ENCODE measurements at places on chromosomes 13 and 19. TPM values are rescaled to one million over a fixed set of nuclear protein-coding genes. Genes with fewer than 3 reads are reported as not detected.

- DNase-seq: no peak
Observed at GRCh38 chr13:49604570-49604969, 19.2 kb upstream of the RCBTB1 start.

GRCh38 chr13:23991119-23991518 is 93.8 kb upstream of the C1QTNF9B start:
- DNase-seq: no peak

- no peak for DNase-seq
Observed at GRCh38 chr13:41428155-41428554, 29.2 kb upstream of the RGCC start.

DNA sequence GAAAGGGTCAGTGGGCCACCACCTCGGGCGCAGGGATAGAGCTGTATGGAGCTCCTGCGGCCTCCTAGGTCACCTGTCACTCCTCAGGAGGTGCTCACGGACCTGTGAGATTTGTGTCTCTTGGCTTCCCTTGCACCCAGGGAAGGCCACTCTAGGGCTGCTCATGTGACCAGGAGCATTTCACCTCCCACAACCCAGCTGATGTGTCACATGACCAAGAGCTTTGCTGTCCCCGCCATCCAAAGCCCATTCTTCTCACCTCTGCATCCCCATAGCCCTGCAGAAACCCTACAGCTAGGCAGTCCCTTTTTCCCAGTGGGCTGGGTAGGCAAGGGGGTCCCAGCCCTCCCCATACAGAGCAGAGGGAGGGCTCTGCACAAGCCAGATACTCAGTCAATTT is 51.2 kb downstream of the TSHZ3 start:
- DNase-seq: no peak

GRCh38 chr19:48873476-48874302 is 1.5 kb downstream of the PPP1R15A start:
- no peak for DNase-seq

GRCh38 chr13:101144808-101145419 is 271.4 kb downstream of the NALCN start:
- DNase-seq: peak; percentile 45

DNA sequence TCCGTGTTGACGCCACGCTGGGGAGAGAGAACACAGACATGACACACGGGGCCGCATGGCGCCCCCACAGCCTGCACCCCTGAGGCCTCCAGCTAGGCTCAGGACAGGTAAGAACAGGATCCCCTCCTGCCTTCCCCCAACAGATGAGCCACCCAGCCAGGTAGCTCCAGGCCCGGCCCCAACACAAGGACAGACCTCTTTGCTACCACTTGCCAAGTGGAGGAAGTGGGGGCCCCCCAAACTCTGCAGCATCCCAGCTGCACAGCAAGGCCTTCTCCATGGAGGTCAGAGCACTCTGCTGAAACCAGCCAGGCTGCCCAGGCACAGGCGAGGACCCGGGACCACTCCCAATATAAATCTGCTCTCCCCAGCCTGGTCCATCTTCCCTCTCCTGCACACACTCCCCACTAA is 31.5 kb downstream of the PEPD start:
- no peak for DNase-seq

GRCh38 chr19:50759886-50760285 is 10.4 kb upstream of the GPR32 start:
- DNase-seq: no peak

GRCh38 chr13:56400774-56401173 is 739.9 kb upstream of the PRR20A start:
- DNase-seq: no peak

DNA sequence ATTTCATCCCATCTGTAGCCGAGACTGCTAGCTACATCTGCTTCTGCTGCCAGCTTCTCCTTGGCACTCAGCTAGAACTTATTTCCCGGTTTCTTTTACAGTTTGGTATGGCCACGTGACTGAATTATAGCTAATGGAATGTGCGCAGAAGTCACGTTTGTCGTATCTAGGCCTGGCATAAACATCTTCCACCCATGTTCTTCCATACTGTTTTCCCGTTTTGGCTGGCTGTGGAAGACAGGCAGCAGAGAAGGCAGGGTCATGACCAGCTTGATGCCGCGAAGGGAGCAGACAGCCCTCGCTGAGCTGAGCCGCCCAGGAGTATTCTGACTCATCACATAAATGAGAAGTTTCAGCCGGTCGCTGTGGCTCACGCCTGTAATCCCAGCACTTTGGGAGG is 186.7 kb downstream of the RFC3 start:
- no peak for DNase-seq

GRCh38 chr13:110390567-110390966 is 83.5 kb downstream of the COL4A2 start:
- no peak for DNase-seq

GRCh38 chr13:40101708-40102359 is 446.4 kb downstream of the COG6 start:
- no peak for DNase-seq

The ZMYM2 gene
- polyA plus RNA-seq: 64.5 TPM

The ANGPTL4 gene
- polyA plus RNA-seq: 4.6 TPM

The ACP7 gene
- 0.07 TPM for polyA plus RNA-seq

The PRODH2 gene
- not detected for polyA plus RNA-seq

The HRC gene
- polyA plus RNA-seq: 66.9 TPM

The SLC7A9 gene
- 0.75 TPM for polyA plus RNA-seq

The ZIK1 gene
- 8.1 TPM for polyA plus RNA-seq

The THSD1 gene
- 20.2 TPM for polyA plus RNA-seq

The ZNF20 gene
- polyA plus RNA-seq: 2.3 TPM

The NLRP11 gene
- not detected for polyA plus RNA-seq

Measured in muscle of arm (tissue), 14 donors.